T47D (cell line): ENCODE measurements at places on chromosomes 5 and 9.

DNA sequence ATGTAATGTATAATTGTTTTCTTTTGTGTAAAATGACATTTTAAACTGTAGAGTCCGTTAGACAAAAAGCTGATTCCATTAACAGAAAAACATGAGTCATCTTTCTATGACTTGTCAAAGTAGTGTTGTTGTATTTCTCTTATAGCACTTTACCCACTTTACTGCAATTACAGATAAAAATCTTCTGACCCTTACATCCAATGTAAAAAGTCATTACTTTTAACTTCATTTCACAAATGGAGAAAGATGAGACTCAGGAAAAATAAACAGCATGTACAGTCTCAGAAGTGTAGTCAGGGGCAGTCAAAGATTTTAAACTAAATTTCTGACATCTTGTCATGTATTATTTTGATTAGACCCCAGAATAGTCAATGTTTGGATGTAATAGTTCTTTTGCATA, 146.6 kb downstream of the CTNND2 start:
- no peak for DNase-seq

DNA sequence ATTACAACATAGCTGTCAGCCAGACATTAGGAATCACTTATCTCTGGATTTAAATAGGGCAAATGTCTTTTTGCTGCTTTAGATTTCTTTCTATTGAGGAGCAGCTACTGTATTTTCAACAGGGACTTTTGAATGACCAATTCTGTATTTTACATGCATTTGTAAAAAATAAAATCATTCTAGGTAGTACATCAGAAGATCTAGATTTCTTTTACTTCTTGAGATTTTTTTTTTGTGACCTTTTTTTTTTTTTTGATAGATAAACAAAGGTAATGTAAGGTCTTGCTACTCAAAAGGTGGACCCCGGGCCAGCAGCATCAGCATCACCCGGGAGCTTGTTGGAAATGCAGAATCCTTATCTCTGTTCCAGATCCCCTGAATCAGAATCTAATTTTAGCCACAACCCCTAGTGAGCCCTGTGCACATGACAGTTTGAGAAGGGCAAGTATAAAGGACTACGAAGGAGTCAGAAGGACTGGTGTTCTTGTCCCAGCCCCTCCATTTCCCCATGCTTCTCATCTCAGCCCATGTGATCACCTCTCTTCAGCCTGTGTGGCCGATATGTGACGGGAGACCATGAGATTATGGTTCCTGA, 37.7 kb upstream of the CKMT2 start:
- DNase-seq = no peak

- no peak for DNase-seq
Measured at GRCh38 chr5:180098526-180098925, 27.0 kb upstream of the RNF130 start.

GRCh38 chr9:129934780-129935179, 99.5 kb downstream of the USP20 start:
- DNase-seq = no peak

GRCh38 chr5:150618588-150619281, 21.7 kb upstream of the SYNPO start:
- DNase-seq = no peak
